SW 1271 (cell line): ENCODE measurements at places on chromosomes 7 and 10.

DNA sequence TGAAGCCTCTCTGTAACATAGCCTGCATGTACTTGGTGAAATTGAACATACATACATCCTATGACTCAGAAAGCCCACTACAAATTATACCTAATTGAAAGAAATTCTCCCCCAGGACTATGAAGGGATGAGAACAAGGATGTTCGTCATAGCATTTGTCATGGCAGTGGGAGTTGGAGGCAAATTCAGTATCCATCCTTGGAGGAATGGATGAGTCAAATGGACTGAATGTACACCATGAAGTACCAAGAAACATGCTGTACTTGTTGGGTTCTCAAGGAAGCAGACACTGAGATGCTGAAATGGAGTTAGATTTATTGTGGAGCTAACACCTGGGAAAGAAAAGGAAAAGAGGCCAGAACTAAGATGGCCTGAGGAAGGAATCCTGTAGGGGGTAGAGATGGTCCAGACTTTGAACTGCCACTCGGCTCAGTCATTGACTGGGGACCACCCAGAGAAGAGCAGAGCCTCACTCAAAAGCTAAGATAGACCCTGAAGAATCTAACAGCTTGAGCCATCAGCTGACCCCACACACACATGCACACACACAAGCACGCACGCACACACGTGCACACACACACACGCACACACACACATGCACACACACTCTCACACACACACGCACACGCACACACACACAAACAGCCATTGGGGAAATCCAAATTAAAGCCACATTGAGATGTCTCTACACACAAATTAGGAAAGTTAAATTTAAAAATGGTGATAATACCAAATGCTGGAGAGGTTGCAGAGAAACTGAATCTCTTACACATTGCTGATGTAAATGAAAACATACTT lies 22.3 kb downstream of the AOC1 start:
- DNase-seq, result no peak

GRCh38 chr7:126398285-126398684 lies 854.5 kb downstream of the GRM8 start:
- DNase-seq, result no peak

DNA sequence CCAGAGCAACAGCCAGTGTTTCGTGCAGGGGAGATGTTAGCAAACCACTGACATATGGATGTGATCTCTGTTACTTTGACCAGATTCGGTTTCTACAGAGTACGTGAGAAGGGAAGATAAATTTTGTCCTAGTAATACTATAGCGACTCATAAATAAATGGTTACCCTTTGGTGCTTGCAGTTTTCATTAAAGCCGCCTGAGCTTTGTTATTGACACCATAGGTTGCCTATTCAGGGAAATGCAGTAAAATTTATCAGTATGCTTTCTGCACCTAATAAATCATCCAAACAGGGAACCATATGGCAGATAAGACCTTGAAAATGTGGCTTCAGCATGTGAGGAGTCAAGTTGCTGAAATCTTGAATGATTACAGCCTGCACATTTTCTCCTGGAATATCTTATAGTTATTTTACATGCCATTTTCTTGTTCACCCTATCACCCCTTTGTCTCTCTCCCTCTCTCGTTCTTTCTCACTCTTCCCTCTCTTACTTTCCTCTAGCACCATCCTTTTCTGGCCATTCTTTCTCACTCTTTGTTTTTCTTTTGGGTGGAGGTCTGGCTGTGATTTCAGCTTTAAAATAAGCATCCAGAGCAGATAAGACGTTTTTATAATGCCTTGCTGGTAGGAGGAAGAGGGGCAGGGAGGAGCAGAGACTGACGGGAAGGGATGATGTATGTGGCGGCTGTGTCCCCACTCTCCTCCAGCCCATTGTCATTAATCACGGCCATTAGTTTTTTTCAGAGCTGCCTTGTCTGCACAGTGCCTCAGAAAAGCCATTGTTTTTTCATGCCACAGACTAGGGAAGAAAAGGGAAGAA lies 182.5 kb downstream of the LRMDA start:
- DNase-seq, result no peak

GRCh38 chr7:139328375-139328774 lies 12.8 kb upstream of the FMC1 start:
- DNase-seq, result peak; percentile 19

DNA sequence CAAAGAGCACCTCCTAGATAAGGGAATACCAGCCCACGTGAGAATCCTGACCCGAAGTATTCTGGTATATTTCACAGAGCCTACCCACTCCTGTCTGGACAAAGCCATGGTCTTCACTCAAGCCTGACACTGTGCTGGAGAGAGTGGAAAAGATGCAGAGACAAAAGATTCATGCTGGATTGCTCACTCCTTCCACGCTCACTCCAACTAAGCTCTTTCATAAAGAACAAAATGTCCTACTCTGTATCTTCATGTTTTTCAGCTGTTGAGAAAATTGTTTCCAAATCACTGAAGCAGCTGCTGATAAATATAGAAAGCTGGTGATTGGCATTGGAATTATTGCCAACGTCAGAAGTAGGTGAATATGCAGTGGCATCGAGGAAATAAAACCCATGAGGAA lies 106.0 kb downstream of the ABLIM1 start:
- DNase-seq, result no peak

- DNase-seq, result no peak
Observed at GRCh38 chr7:135665042-135665441, 2.7 kb downstream of the STMP1 start.

DNA sequence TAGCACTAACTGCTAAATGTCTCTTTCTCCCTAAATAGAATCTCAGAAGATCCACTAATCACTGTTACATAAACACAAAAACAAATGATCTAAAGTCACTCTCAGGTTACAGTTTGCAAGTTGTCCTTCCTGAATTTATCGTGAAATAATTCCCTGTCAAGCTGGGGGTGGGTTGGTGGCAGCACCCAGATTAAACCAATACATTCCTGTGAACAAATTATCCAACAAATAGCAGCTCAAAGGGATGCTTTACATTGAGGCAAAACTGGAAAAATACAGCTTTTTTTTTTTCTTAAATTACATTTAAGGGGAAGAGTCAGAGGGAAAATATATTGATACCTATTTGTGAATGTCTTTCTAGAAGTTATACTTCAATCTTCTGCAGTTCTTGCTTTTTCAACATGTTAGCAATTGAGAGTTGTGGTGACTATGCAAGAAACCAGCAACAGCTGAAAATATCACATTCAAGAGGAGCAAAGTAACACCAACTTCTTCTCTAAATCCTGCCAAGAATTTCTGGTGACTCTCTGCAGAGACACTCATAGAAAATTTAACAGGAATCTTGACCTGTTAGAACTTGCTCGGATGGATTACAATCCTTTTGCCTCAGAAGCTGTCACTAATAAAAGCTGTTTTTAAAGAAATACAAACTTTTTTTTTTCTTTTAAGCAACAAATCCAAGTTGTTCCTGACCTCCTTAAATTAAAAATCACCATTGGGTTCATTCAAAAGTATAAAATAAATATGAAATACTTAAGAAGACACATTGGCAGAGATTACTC lies 18.9 kb downstream of the LMOD2 start:
- no peak for DNase-seq

GRCh38 chr10:422241-422640 lies 267.2 kb downstream of the DIP2C start:
- DNase-seq, result no peak

DNA sequence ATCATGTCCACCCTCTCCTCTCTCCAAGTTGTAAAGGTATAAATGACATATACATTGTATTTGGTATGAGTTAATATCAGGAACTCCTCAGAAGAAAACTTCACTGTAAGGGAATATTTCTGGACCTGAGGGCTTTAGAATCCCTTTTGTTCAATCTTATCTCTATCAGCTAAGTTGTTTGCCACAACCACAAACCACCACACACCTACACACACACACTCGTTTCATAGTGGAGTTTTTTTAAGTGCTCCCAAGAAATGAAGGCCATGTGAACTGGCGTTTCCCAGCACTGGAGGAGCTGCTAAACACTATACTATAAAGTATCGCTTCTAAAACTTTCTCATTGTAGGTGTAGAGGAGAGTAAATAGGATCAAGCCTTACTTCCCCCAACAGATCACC lies 64.8 kb upstream of the GHITM start:
- no peak for DNase-seq

DNA sequence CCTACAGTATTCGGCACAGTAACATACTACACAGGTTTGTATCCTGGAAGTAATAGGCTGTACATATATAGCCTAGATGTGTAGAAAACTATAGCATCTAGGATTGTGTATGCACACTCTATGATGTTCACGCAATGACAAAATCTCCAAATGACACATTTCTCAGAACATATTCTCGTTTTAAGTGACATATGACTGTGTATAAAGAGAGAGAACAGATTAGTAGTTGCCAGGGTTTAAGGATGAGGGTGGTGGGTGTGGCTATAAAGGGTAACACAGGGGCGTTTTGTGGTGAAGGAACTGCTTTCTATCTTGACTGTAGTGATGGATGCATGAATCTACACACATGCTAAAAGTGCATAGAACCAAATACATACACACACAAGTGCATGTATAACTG lies 101.2 kb downstream of the ARL4A start:
- DNase-seq, result no peak

DNA sequence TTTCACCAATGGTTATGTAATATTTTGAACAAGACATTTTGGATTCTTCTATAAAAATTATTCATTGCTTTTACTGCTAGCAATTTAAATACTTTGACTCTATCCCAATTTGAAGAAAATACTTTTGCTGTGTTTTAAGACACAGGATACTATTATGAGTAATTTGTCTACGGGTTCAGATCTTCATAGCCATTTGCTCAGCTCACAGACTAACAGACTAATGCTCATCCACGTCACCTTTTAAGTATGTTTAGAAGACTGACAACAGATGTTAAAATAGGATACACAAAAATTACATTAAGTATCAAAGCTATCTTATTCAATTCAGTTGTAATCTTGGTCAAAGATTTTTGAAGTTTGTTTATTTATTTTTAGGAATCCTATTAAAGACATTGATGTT lies 251.3 kb upstream of the CHRM2 start:
- no peak for DNase-seq

GRCh38 chr7:76327610-76328009 lies 25.1 kb downstream of the HSPB1 start:
- no peak for DNase-seq

DNA sequence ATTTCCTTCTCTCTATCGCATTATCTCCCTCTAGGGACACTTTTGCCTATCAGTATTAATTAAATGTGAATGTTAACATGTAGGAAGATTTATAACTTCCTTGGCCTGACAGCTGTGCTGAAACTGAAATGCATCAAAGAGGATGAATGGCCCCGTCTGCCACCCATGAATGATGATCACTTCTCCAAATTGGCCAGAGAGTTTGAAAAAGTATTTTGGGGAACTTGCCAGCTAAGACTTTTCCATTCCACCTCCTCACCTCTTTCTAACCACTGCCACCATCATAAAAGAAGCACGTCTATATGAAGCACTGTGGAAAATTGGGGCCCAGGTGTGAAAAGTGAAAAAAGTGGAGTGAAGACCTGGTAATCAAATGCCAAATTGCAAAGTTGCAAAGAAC lies 25.4 kb upstream of the ST8SIA6 start:
- no peak for DNase-seq

DNA sequence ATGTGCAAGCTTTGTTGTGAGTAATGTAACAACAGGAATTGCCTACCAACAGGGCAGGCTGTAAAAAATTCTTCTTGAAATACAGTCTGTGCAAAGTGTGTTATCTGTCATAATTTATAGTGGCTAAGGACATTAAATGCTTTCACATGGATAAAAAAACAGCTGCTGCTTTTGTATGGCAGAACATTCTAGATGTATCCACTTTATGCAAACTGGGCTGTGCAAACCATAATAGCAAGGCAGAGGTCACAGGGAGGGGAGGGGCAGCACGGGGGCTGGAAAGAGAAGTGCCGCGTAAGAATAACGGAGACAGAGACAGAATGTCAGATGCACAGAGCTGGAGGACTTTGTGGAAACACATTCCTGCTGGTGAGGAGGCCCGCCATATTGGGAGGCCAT lies 86.1 kb downstream of the VOPP1 start:
- DNase-seq, result no peak

DNA sequence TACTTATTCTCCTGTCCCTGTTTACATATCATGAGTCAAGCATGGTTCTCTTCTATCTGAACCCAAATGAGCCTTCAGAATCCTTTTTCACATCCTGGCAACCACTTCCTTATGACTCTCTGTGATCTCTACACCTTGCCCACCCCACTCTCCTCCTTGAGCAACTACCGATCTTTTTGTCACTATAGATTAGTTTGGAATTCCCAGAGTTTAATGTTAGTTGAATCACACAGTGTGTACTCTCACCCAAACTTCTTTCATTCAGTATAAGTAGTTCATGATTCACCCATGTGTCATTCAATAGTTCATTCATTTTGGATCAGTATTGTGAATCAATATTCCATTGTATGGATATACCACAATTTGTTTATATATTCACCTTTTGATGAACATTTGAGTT lies 55.3 kb downstream of the TFAM start:
- no peak for DNase-seq

DNA sequence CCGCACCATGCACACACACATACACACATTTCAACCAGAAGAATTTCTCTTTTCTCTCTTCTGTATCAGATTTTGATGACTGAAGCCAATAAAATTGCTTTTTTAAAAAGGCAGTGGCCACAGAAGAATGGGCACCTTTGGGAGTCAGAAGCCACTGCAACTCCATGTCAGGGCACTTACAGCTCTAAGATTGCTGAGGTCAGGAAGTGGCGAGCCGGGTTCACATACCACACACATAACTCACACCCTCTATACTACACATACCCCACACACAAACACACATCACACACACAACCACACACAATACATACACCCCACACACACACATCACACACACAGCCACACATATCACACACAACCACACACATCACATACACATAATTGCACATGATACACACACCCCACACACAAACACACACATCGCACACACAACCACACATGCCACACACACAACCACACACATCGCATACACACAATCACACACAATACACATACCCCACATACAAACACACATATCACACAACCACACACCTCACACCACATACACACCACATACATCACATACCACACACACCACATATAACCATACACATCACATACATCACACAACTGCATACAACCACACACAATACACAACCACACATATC lies 31.2 kb downstream of the GPRIN2 start:
- peak; percentile 60 for DNase-seq
